CD4-positive, alpha-beta T cell treated with Interleukin-6 for 4 hours (primary cell): ENCODE measurements at places on chromosomes 3 and 15.

DNA sequence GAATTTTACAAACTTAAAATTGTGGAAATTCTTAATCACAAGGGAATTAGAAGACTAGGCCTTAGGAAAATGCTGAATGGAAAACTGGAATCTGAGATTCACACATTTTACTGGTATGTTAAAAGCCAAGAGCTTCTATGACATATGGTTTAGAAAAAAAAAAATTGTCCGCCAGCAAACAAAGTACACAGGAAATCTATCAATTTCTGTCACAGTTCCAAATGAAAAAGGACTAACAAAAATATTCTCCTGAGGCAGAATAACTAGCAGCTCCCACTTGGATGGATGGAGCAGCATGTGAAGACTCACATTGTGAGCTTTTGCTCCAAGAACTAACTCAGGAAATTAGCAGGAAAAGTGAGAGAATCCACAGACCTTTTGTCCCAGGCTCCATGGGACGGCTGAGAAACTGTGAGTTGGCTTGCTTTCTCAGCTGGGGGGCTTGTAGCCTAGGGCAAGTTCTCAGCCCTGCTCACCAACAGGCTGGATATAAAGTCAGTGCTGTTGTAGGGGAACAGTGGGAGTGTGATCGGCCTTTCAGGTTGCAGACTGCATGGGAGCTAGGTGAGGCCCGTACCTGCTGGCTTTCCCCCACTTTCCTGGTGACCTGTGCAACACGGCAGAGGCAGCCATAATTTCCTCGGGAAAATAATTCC is 731.1 kb upstream of the SGO1 start:
- DNase-seq = no peak

GRCh38 chr3:112818289-112818688 is 28.4 kb downstream of the CD200R1L start:
- no peak for DNase-seq

DNA sequence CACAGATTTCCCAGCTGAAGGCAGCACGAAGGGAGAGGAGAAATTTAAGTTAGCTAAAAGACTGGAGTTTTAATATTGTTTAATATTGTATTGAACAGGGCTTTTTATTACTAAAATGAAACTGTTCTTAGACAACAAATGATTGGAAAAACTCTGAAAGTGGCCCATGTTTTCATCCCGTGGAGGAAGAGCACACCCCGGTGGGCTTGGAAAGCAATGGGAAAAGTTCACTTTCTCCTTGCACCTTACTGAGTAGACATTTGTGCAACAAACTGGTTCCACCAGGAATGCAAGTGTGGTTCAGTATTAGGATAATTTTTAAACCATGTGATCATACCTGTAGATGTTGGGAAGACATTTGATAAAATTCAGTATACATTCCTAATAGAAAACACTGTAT is 8.2 kb upstream of the ESYT3 start:
- no peak for DNase-seq

- no peak for DNase-seq
Observed at GRCh38 chr3:7328339-7328738, 467.4 kb downstream of the GRM7 start.

GRCh38 chr3:77620009-77620408 is 580.1 kb downstream of the ROBO2 start:
- DNase-seq = no peak

DNA sequence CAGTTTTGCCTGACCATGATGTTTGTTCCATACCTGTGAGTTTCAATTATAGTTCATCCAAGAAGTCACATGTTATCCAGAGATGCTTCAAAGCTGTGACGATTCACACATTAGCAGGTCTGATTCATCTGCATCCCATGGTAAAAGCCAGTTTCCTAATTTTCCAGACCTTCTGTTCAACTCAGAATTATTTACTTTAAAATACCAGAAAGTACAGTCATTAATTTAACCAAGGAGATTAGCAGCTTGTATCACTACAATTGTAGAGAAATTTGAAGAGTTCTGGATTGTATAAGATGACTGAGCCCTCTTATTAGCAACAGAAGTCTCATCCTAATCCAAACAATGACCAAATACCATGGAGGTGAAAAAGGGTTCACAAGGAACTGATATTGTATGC is 76.1 kb upstream of the THBS1 start:
- no peak for DNase-seq

GRCh38 chr3:31188112-31188511 is 293.7 kb upstream of the GADL1 start:
- no peak for DNase-seq

GRCh38 chr3:120101624-120102023 is 7.4 kb upstream of the GSK3B start:
- no peak for DNase-seq

GRCh38 chr3:194357681-194358080 is 6.6 kb upstream of the CPN2 start:
- DNase-seq = no peak
